ENCODE measurements at places on chromosomes 5 and 9.

DNA sequence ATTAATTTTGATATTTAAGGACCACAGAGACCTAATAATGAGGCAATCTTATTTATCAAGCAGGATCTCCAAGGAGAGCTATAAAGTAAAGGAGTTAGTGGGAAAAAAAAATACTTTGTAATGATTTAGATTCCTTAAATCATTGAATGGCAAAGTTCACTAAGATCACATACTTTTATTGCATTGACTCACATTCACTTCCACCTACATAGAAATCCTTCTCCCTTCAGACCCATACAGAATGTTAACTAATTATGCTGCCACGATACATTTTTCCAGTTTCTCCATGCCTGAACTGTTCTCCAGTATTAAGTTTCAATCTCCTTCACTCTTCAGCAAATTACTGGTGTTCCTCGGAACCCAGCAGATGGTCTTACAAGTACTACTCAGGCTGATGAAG is 388.7 kb downstream of the EFNA5 start:
- no peak for DNase-seq

DNA sequence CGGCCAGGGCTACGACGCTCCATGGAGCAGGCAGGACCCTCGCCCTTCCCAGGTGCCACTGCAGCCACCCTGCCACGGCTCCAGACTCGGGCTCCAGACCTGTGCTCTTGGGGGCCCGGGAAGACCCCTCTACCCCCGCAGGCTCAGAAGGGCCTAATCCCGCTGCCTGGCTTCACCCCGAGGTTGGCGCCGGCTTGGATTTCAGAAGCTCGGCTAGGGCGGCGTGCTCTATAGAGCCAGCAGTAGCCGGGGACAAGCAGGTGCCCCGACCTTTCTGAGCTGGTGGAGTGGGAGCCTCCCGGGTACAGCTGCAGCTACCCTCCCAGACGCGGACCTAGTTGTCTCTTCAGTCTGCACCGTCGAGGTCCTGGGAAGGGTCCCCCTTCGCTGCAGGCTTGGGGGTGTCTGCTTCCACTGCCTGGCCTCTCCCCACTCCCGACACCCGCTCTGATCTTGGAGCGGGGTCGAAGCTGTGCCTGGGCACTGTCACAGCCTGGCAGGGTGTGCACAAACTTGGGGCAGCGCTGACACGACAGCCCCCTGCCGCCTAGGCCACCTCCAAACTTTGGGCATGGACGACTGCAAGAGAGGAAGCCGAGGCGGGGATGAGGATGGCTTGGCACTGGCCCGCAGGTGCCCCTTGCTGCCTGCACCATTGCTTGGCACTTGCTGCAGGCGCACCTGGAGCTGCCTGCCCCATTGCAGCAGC is 1366.1 kb upstream of the CDH9 start:
- no peak for DNase-seq

DNA sequence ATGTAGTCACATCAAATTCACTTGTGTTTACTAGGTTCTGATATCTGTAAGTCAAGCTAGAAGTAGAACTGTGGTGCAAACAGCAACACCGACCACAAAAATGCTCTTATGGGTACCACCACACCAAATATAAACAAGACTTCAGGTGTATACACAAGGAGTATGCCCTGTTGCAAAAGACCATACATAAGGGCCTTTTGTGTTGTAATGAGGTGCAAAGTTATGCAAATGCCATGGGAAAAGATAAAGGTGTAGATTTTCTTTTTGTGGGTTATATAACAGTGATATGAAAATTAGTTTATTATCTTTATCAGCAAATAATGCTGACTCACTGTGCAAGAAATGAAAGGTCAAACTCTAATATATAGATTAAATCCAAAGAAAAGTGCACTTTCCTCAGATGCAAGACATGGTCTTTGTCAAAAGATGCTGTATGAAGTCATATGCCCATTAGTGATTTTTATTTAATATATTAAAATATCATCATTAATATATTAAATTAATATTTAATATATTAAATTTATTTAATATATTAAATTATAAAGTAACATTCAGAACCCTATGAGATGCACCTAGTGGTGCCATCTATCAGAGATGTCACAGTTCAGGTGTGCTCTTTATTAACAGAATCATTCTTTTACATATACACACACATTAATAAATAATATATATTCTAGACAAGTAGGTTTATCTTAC is 26.7 kb upstream of the ALDH1A1 start:
- no peak for DNase-seq

GRCh38 chr9:95134457-95134881 is 183.0 kb downstream of the FANCC start:
- no peak for DNase-seq

DNA sequence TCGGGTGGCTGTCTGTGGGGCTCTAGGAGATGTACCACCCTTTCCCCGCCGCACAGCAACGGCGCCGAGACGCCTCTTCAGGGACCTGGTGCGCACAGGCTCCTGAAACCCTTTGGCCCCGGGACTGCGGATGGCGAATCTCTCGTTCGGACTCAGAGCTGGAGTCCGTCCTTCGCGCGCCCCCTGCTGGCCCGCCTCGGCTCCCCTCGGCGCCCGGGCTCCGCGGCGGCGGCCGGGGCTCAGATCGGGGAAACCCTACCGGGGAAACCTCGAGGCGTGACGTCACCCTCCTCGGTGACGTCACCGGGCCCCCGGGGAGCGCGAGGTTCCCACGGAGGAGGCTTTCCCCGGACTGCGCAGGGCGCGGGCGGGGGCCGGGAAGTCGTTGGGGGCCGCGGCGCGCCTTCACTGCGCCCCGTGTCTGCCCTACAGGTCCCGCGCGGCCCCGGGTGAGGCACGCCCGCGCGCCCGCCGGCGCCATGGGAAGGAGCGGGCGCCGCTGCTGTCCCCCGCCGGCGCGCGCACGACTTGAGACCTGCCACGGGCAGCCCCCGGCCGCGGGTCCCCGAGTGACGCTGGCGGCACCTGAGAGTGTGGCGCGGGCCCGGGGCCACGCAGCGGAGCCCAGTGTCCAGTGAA is 7.9 kb downstream of the PRR7 start:
- peak; percentile 49 for DNase-seq

- peak; percentile 88 for DNase-seq
Measured at GRCh38 chr9:133534346-133535291, at the start of gene ADAMTSL2. TSS of gene ADAMTSL2 (plus strand) at chr9:133534704. CDS start at chr9:133536713, 2,009 bp downstream.

- DNase-seq, result no peak
Measured at GRCh38 chr5:175805256-175806011, 65.9 kb upstream of the CPLX2 start.

GRCh38 chr9:89690334-89690912 is 85.6 kb downstream of the GADD45G start:
- no peak for DNase-seq

- DNase-seq, result no peak
Measured at GRCh38 chr5:6397536-6398269, 19.4 kb upstream of the MED10 start.

- DNase-seq, result no peak
Measured at GRCh38 chr9:125238127-125238914, 2.8 kb downstream of the HSPA5 start.

DNA sequence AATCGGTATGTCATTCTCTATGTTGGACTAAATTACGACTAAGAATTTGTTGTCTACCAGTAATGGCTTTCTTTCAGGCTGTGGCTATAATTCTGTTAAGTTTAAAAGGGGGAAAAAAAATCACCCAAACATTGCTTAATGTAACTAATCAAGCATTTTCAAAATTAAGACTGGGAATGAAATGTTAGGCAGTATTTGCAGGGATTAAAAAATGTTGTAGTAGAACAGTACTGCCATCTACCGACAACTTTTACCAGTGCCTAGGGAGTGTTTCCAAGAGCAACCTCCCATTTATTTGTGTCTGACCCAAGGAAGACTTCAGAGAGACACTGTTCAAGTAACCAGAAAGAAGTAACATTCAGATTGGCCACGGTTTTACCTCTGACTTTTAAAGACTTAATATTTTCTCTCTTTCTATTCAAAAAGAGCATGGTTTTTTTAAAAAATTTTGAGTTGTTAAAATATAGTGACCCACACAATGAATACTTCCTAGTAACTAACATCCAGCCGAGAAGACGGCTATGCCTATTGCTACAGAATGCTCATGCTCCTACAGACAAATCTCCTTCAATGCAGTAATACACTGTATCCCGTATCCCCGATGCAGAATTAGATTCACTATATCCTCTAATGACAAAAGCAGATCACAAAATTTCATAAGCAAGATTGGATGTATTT is 92.4 kb downstream of the ARL15 start:
- DNase-seq, result peak; percentile 32

DNA sequence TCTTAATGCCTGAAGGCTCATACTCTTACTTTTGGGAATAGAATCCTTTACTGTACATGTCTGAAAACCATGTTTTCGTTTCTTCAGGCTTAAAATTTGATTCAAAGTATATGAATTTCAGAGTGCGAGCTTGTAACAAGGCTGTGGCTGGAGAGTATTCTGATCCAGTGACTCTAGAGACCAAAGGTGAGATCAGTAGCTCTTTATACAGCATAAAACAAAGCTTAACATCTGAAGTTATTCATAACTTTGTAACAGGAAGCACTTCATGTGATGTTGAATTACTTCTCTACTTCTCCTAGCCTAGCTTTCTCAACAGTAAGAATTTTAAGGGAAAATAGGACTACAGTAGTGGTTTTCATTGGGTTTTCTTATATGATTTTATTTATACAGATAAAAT is 49.4 kb upstream of the FKTN start:
- DNase-seq, result no peak

GRCh38 chr5:122354293-122354692 is 42.3 kb downstream of the SNCAIP start:
- no peak for DNase-seq

- no peak for DNase-seq
Measured at GRCh38 chr5:181241393-181241975, 2.2 kb downstream of the RACK1 start.

- DNase-seq, result no peak
Measured at GRCh38 chr5:135497971-135498636, 37.7 kb downstream of the NEUROG1 start.

DNA sequence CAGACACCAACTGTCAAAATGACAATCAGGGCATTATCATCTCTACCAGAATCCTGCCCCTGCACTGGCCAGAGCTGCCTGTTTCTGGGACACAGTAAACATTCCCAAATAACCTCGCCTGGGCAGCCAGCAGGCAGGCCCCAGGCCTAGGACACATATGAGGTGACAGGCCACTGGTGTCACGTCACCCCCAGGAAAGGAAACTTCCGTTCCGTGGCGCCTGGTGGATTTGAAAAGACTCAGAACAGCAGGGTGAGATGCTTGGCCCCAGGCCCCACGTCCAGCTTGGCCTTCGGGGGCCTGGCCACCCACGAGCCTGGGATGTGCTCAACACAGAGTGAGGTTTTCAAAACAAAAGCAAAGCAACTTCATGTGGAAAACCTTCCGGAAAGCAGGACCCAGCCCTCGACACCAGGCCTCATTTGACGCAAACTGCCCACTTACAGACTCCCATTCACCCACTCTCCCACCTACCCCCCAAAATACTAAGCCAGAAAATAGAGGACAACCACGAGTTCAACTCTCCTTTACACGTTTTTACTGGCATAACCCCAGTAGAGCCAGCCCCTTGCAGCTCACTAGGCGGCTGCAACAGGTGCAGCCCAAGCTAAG is 1.2 kb downstream of the SEMA4D start:
- DNase-seq, result no peak

DNA sequence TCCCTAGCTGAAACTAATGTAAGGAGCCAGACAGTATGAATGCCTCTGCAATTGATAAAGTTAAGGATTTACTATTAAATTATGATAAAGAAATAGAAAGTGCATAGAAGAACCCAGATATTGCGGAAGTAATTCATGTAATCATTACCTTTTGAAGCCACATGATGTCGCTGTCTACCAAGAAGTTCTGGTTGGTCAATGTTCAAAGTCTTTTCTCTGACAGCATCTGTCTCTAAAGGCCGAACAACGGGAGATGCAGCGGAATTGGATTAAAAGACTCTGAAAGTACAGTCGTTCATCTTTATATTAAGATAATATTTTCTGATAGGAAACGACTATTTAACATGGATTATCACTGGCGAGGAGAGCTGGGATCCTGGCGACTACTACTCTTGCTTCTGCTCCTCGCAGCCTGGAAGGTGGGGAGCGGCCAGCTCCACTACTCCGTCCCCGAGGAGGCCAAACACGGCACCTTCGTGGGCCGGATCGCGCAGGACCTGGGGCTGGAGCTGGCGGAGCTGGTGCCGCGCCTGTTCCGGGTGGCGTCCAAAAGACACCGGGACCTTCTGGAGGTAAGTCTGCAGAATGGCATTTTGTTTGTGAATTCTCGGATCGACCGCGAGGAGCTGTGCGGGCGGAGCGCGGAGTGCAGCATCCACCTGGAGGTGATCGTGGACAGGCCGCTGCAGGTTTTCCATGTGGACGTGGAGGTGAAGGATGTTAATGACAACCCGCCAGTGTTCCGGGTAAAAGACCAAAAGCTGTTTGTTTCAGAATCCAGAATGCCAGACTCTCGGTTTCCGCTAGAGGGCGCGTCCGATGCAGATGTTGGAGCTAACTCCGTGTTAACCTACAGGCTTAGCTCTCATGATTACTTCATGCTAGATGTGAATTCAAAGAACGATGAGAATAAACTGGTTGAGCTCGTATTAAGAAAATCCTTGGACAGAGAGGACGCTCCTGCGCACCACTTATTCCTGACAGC is at the start of gene PCDHA8:
Gene PCDHA8, plus strand, starts transcription at position 210 of the 985 bp plus-strand sequence. Its CDS starts 135 bp downstream, at position 345.
- no peak for DNase-seq

DNA sequence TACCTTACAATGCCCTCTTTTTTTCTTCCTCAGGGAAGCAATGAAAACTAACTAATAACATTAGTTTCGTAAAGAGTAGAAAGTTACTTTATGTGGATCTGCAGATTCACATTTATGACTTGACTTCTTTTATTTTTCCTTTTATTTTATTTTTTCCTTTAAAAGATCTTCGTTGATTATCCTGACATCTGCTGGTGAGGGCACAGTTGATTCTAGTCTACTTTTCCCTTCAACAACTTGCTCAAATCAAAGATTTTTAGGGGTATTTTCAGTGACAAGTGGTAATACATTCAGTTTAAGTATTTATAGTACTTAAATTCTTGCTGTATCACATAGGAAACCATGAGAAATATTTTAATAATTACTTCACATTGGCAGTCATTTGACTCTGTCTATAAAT is 4.9 kb downstream of the EDIL3 start:
- no peak for DNase-seq

DNA sequence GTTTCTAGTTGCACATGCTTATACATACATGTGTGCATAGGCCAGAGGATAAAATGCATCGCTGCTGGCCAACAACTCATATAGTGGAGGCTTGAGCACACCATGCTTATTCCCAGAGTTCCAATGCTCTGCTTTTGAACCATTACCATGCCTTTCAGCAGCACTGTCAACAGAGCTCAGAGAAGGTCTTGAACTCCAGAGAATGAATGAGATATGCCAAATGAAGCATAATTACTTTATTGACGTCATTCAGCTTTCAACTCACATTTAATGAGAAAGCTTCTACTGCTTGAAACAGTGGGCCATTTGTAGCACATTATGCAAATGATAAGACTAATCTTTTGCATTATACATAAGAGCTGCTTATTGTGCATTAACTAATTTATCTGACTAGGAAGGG is 765.3 kb upstream of the GRAMD2B start:
- DNase-seq, result no peak

DNA sequence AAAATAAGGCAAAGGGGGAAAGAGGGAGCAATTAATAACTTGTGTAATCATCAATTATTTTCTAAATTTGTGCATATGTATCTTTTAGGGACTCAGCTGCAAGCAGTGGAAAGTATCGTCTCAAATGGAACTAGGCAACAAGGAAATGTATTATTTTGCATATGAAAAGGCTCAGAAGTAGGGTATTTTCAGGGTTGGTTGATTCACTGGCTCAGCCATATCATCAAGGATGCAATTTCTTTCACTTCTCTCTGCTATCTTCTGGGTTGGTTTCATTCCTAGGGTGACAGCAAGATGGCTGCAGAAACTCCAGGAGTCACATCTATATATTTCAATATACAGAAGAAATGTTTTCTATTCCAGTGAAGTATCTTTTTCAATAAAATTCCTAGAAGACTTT is 509.8 kb downstream of the DMAC1 start:
- no peak for DNase-seq

Measured in NCI-H1105 (cell line).